ENCODE measurements at places on chromosomes 13 and 19.

- peak; percentile 75 for DNase-seq
These were observed 878.6 kb upstream of the PCDH20 start for GRCh38 chr13:62294244-62294643.

DNA sequence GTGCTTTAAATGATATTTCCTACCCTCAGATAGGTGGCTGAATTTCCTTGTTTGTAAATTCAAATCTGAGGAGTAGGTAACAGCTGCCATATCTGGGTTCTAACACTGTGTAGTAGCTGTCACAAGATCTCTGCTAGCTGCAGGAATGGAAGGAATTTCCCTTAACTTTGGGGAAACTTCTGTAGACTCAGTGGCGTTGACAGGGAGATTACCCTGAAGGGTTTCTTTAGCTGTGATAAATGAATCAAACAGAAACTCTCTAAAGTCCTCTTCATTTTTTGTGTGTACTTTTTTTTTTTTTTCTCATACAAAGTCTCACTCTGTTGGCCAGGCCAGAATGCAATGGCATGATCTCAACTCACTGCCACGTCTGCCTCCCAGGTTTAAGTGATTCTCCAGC lies 5.3 kb upstream of the EPSTI1 start:
- no peak for DNase-seq

DNA sequence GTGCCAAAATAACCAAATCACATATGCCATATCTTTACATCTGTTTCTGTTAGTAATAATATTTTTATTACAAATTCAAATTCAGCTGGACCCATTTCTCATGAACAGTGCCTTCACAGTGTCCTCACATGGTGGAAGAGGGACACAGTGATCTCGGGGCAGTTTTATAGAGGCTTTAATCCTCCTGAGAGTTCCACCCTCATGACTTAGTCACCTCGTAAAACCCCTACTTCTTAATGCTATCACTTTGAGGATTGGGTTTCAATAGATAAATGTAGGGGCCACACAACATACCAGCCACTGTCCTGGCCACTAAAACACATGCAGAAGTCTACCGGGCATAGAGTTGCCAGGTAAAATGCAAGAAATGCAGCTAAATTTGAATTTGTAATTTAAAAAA lies 201.5 kb downstream of the MYO16 start:
- DNase-seq: no peak

GRCh38 chr13:78657699-78658629 lies 991 bp downstream of the OBI1 start:
- peak; percentile 13 for DNase-seq

GRCh38 chr19:17722655-17723240 lies 3.5 kb downstream of the MAP1S start:
- DNase-seq: no peak

- no peak for DNase-seq
These were observed 15.2 kb upstream of the THSD1 start for GRCh38 chr13:52421216-52421615.

GRCh38 chr13:89393758-89394304 lies 1722.7 kb downstream of the SLITRK5 start:
- DNase-seq: no peak

- peak; percentile 28 for DNase-seq
These were observed 72.5 kb downstream of the ZNF708 start for GRCh38 chr19:21256722-21257121.

GRCh38 chr13:59360108-59360507 lies 803.6 kb downstream of the DIAPH3 start:
- DNase-seq: no peak

GRCh38 chr13:34040863-34041262 lies 222.9 kb downstream of the RFC3 start:
- no peak for DNase-seq

GRCh38 chr13:72585254-72585653 lies 142.2 kb downstream of the MZT1 start:
- DNase-seq: no peak

Data from foreskin keratinocyte (primary cell).